ENCODE measurements at places on chromosomes 2 and 18.

DNA sequence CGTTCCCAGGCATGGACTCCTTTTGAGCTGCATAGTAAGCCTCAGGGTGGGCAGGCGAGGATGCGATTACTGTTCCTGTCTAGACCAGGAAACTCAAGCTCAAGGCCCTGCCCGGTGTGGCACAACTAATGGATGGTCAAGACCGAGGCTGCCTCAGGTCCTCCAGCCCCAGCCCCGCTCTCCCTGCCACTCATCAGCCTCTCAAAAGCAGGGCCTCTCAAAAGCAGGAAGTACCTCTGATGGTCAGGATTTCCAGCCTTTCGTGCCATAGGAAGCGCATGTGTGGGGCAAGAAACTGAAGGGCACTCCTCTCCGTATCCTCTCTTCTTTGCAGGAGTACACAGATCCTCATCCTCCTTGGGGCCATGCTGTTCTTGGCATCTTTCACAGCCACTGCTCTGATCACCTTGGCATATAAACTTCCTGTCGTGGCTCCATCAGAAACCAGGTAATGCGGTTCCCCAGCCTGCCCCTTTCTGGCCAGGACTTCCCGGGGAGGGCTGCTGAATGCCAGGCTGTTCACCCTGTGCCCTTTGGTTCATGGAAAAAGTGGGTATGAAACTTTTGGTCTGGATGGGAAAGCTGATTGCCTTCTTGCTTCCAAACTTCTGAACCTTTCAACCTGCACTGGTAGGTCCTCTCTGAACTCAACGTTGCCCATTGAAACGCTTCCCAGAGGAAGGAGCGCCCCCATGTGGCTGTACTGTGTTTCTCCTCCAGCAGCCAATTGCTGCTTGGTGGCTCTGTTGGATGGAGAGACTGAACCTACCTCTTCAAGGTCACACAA, 82.8 kb upstream of the SEC11C start:
- DNase-seq: peak; percentile 23

- no peak for DNase-seq
Observed at GRCh38 chr18:55221622-55222021, 262.4 kb upstream of the CCDC68 start.

DNA sequence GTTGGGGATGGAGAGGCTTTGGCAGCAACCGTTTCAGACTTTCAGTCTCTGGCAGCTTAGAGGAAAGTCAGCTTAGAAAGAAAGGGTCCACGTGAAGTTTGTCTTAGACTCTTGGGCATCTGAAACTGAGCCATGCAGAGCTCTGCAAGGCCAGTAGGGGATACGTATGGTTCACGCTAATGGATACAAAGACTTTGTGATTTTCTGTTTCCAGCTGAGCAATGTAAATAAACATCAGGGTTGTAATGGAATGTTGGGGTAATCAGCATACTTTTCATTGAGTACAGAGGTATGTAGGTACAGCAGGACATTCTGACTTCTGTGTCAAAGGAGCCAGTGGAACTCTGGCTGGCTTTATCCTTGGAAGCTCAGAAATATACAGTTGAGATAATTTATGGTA, 31.0 kb downstream of the RALB start:
- no peak for DNase-seq

- DNase-seq: no peak
Observed at GRCh38 chr2:8248623-8248957, 433.3 kb upstream of the ID2 start.

- no peak for DNase-seq
Observed at GRCh38 chr2:168138901-168139300, 108.5 kb downstream of the STK39 start.
